ENCODE measurements at places on chromosomes 12 and 14.

- DNase-seq = no peak
Observed at GRCh38 chr12:131892711-131893604, 1.5 kb upstream of the ULK1 start.

DNA sequence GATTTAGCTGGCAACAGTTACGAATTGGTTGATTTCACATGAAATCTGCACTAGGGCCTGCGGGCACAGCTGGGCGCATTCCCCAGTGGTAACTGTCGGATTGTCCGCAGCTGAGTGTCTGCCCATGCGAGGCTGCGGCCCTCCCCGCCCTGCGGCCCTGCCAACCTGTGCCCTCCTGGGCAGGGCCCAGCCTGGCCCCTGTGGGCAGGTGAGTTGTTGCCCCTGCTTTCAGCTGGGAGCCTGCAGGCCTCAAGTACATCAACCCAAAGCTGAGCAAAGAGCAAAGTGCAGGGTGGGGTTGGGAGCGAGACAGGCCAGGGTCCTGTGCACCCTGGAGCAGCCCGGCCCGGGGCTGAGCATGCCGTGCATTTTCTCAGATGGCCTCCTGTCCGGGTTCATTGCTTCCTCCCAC is 89.1 kb downstream of the ADGRD1 start:
- DNase-seq = no peak

DNA sequence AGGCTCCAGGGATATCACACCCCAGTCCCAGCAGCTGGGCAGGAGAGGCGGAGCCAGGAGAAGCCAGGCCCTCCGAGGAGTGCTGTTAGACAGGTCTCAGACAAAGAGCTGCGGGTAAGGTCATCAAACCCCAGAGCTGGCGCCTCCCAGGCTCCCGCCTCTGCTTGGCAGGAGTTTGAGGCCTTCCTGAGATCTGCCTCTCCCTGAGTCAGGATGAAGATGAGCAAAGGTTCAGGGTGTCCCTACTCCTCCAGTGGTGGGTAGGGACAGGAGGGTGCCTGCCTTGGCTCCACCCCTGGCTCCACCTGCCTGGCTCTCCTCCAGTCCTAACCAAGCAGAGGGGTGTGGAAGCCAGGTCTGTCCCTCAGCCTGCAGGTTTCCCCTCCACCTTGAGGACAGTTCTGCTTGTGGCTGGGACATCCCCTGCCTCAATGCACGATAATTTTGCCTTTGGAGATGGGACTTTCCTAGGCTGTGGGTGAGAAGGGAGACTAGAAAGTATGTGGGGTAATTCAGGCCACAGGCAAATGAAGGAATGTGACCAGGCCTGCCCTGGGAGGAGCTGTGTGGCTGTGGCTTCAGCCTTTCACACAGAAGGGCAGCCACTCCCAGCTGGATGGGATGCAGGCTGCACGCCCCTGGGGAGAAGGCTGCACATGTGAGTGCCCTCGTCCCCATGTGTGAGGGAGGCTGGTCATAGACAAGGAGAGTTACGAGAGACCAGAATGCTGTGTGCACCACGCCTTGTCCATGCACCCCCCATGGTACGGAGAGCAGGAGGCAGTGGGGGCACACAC is 2.2 kb downstream of the PLEKHG6 start:
- DNase-seq = peak; percentile 74

DNA sequence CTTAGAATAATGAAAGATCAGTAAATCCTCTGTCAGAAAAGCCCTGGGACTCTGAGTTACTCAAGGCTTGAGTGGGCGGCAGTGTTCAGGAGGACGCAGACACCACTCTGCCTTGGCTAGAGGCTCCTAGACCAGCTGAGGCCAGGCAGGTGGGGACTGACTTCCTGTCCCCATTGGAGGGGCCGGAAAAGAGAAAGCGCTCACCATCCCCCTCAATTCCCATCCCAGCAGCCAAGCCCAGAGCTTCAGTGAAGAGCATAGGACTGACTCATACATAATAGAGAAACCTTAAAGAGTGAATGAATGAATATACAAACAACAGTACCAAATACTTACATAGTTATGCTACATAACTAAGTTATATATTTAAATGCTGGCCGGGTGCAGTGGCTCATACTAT is 62.0 kb downstream of the PLEKHG7 start:
- no peak for DNase-seq

GRCh38 chr14:94376108-94376975 is 12.1 kb downstream of the SERPINA1 start:
- no peak for DNase-seq

GRCh38 chr14:71606064-71606463 is 326.2 kb upstream of the RGS6 start:
- DNase-seq = no peak

GRCh38 chr12:25883026-25883916 is 75.2 kb upstream of the RASSF8 start:
- DNase-seq = no peak

- no peak for DNase-seq
Observed at GRCh38 chr14:53531156-53531555, 378.0 kb upstream of the DDHD1 start.
